Activated CD4-positive, alpha-beta memory T cell treated with anti-CD3 and anti-CD28 coated beads for 36 hours (primary cell): ENCODE measurements at places on chromosomes 13 and 19.

GRCh38 chr19:38483016-38483630 lies 49.6 kb downstream of the RYR1 start:
- no peak for DNase-seq

- DNase-seq = no peak
Measured at GRCh38 chr13:26200811-26201210, 21.3 kb downstream of the RNF6 start.

DNA sequence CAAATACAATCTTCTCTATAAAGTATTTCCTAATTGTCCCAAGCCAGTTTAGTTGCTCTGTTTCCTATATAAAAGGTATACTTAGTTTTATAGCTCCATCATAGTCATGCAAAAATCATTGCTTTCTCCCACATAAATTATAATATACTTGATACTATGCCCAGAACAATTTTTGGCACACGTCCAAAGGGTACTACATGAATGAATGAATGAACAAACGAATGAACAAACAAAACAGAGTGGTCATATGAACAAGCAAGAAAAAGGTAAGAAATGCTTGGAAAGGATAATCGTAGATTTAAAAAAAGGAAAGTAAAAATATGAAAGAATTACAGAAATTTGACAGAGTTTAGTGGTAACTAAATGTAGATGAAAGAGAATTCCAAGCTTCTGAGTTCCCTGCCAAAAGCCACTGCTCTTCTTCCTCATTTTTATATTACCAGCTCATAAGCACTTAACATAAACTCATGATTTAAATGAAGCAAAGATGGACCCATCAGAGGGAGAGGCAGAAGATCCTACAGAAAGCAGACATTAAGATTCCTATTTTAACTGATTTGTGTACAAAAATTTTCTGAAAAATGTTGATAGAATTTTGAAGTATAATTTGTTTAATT lies 123.2 kb downstream of the ENOX1 start:
- DNase-seq = no peak

DNA sequence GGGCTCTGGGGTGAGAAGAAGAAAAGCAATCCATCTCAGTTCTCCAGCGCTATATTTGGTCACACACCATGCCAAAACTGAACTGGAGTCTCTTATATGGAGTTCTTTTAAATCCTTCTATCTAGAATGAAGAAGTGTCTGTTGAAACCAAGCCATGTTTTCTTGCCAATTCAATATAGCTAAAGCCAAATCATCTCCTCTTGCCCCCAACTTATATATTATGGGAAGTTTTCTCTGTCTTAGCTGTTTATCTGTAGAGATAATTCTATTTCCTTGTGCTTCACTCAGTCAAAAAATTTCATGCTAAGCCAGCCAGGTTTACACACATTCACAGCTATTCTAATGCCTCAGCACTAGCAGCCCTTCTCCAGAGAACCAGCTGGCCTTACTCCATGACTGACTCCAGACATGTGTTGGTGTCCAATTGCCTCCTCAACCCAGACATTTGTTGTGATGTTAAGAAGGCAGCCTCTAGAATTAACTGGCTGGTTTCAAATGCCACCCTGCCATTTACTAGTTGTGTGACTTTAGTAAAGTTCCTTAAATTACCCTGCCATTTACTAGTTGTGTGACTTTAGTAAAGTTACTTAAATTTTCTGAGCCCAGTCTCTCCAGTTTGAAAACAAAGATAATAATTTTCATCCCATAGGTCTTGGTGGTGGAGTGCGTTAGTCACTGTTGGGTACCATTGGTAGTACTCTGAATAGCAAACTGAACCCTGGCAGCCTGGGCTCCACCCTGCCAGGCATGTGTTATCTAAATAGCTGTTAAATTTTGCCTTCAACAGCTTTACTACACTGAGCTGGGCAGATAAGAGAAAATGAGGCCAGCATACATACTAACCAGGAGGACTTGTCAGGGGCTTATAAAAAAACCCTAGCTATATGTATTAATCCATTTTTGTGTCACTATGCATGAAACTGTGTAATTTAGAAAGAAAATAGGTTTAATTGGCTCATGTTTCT lies 525.1 kb downstream of the LMO7 start:
- DNase-seq = no peak

DNA sequence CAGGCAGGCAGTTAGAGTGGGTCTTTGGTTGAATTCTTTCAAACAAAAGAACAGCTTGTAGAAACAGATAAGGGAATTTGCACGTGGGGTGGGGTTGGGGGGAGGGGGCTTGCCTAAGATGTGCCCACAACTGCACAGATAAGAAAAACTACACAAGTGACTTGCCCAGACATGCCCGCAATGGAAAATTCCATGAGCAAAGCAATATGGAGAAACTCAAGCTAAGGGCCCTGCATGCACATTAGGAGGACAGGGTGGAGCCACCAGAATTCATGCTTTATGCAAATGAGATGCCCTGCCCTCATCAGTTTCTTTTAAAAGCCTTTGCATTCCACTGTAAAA lies 755.6 kb upstream of the MIR17HG start:
- no peak for DNase-seq

GRCh38 chr19:13823256-13823655 lies 28.0 kb downstream of the ZSWIM4 start:
- no peak for DNase-seq

DNA sequence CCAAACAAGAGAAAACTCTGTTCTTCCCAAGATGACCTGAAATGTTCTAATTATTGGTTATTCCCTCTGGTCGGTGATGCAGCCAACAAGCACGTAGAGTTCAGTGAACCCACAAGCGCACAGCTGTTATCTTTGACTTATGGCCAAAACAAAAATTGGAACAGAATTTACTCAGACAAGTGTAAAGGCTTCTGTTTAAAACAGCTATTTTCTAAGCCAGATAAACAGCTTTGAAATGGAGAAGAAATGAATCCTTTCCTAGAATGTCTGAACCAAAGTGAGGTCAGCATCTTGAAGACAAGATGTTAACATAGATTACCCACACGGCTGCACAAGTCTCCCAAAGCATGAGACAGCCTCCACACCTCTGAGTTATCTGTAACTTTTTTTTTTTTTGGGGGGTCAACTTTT lies 669.2 kb downstream of the DIAPH3 start:
- DNase-seq = no peak

GRCh38 chr13:38863536-38863935 lies 127.1 kb downstream of the STOML3 start:
- no peak for DNase-seq
